NCI-H524 (cell line): ENCODE measurements at places on chromosomes 16 and 17.

GRCh38 chr17:73956595-73957465 lies 246.6 kb upstream of the RPL38 start:
- peak; percentile 72 for DNase-seq

GRCh38 chr17:20228410-20228809 lies 219.3 kb downstream of the SPECC1 start:
- DNase-seq = no peak

DNA sequence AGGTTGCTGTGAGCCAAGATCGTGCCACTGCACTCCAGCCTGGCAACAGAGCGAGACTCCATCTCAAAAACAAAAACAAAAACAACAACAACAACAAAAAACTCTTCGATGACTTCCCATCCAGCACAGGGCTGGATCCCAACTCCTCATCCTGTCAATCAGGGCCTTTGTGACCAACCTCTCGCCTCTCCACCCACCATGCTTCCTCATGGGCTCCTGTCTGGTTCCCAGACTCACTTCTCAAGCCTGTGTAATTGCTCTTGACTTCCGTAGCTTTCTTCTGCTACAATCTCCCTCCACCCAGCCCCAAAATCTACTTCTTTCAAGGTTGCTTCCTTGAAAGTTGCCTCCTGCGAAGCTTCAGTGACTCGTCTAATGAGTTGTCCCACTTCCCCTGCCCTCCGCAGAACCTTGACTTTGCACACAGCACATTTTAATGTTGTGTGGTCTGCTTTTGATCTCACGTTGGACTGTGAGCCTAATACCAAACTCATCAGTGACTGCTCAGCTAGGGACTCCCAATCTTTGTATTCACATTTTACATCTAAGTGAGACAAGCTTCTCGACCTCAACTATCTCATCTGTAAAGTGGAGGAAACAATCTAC lies 936 bp upstream of the RASL10B start:
- DNase-seq = no peak

GRCh38 chr16:10930755-10931093 lies 11.5 kb downstream of the DEXI start:
- DNase-seq = peak; percentile 12

DNA sequence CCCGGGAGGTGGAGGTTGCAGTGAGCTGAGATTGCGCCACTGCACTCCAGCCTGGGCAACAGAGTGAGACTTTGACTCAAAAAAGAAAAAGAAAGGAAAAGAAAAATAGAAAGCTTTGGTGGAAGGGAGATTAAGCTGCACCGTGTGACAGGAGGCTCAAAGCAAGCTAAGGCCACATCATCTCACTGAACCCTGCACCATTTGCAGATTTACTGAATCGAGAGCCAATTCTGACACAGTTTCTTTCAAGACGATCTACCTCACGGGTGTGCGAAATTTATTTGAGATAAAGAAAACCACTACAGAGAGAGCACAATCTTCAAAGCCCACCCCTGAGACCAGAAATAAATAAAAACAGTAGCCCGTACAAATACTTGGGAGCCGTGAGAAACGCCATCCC lies 49.6 kb downstream of the RTN4RL1 start:
- no peak for DNase-seq

DNA sequence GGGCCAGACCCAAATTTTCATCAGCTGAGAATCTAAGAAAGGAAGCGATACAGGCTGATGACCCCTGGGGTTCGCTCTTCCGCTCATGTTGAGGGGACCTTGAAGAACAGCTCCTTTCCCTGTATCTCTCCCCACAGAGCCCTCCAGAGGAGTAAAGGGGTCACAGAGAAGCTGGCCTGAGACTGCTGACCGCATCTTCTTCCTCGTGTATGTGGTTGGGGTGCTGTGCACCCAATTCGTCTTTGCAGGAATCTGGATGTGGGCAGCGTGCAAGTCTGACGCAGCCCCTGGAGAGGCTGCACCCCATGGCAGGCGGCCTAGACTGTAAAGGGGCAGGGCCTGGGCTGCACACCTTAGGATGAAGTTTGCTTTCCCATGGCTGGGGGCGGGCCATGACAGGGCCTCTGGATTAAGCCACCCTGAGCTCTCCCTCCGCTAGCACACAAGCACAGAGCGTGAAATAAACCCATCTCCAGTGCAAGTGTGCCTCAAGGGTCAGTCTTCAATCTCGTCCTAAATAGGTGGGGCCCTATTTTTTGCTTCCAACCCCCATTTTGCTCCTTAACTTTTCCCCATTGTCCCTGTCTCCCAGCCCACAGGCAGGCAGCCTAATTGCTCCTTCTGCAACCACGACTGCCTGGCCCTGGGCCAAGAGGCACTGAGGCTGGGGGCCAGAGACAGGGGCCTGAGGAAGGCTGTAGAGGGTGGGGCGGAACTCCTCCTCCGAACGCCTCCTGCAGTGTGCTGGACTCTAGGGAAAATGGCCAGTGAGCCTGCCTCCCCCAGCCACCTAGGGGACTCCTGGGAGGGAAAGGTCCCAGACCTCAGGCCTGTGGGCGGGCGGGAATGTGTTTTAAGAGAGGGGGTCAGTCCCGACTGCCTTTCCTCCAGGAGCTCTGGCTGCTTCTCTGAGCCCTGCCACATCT lies 3.6 kb downstream of the ZACN start:
- no peak for DNase-seq

DNA sequence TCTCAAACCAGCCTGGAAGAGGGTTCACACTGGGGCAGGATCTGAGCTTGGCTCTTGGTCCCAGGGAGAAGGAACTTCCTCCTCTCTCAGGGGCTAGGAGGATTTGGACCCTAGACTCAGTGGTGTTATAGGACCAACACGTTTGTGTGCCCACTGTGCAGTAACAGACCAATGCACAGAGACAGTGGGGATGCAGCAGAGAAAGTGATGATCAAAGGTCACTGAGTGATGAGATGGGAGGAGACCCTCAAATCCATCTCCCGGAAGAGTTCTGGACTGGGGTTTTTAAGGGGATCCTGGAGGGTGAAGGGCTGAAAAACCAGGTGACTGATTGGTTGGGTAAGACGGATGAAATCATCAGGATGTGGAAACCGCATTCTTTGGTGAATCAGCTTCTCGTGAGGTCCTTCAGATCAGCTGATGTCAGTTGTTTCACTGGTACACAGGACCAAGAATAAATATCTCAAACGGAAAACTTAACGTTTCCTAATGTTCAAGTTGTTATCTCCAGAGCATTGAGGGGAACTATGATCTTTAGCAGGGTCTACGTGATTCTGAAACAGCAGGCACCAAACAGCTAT lies 3.3 kb upstream of the VAC14 start:
- DNase-seq = no peak

DNA sequence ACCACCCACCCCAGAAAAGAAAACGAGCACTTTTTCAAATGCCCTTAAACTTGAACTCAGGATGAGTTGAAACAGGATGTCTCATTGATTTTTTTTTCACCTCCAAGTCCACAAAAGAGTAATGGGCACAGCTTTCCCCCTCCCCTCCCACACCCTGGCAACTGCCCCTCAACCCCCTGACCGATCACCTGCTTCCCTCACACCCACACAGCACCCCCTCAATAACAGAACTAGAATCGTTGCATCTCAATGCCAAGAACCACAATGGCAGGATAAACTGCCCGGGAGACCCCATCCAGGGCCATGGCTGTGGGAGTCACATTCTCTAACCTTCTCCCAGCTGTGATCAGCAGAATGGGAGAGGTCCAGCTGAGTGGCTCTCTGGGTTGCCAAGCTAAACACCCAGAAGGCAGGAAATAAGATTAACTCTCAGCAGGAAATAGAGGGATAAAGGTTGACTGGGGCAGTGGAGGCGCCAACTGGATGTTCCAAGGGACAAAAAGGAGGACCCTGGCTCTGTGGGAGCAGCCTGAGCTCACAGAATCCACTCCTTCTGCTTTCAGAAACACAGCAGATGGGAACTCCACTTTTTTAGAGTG lies 128.0 kb upstream of the SDK2 start:
- peak; percentile 60 for DNase-seq

GRCh38 chr16:2429771-2430663 lies 770 bp downstream of the CCNF start:
- peak; percentile 42 for DNase-seq
